ENCODE measurements at places on chromosomes 6 and 20. TPM values are rescaled to one million over a fixed set of nuclear protein-coding genes. Genes with fewer than 3 reads are reported as not detected.

SASH1 gene
- total RNA-seq = 12.3 TPM

GPANK1 gene
- total RNA-seq = 14.4 TPM

SLC44A4 gene
- not detected for total RNA-seq

BANF2 gene
- not detected for total RNA-seq

OR2J2 gene
- total RNA-seq = not detected

ASIP gene
- not detected for total RNA-seq

ECT2L gene
- total RNA-seq = not detected

KHDRBS2 gene
- total RNA-seq = not detected

TNXB gene
- total RNA-seq = 0.17 TPM

CYP21A2 gene
- total RNA-seq = 0.17 TPM

PTCHD4 gene
- 0.34 TPM for total RNA-seq

SUMO4 gene
- not detected for total RNA-seq

EIF2S2 gene
- 84.2 TPM for total RNA-seq

ARMH2 gene
- total RNA-seq = not detected

GRM1 gene
- total RNA-seq = not detected

PKIG gene
- total RNA-seq = 70.6 TPM

TTLL9 gene
- total RNA-seq = not detected

EPB41L2 gene
- 38.2 TPM for total RNA-seq

C6orf58 gene
- total RNA-seq = not detected

COL12A1 gene
- 152 TPM for total RNA-seq

SSTR4 gene
- total RNA-seq = not detected

RSPO4 gene
- total RNA-seq = not detected

HLA-DMA gene
- total RNA-seq = 2.7 TPM

LAMP5 gene
- not detected for total RNA-seq

GPR63 gene
- 1.0 TPM for total RNA-seq

ZBTB24 gene
- 4.2 TPM for total RNA-seq

GABBR1 gene
- total RNA-seq = 4.8 TPM

THBD gene
- 1.5 TPM for total RNA-seq

MOCS1 gene
- 11.3 TPM for total RNA-seq

LAMA5 gene
- 32.1 TPM for total RNA-seq

EPB41L1 gene
- total RNA-seq = 7.9 TPM

GTF3C6 gene
- 68.3 TPM for total RNA-seq

SNAP25 gene
- 5.1 TPM for total RNA-seq

TAGAP gene
- not detected for total RNA-seq

MEP1A gene
- not detected for total RNA-seq

ZNF165 gene
- total RNA-seq = 0.45 TPM

HTR1B gene
- total RNA-seq = 3.5 TPM

GNRH2 gene
- total RNA-seq = not detected

NR2E1 gene
- total RNA-seq = not detected

KCNB1 gene
- not detected for total RNA-seq

GJA1 gene
- total RNA-seq = 82.4 TPM

DEF6 gene
- 3.0 TPM for total RNA-seq

RSPH4A gene
- total RNA-seq = not detected

Measured in bronchus fibroblast of lung (primary cell).